Activated effector memory CD4-positive, alpha-beta T cell treated with Interleukin-2 at 50 U/mL for 16 hours (primary cell): ENCODE measurements at places on chromosomes 5 and 9.
A peak's percentile ranks its signal among the peaks of the same experiment; 100 is the strongest.

DNA sequence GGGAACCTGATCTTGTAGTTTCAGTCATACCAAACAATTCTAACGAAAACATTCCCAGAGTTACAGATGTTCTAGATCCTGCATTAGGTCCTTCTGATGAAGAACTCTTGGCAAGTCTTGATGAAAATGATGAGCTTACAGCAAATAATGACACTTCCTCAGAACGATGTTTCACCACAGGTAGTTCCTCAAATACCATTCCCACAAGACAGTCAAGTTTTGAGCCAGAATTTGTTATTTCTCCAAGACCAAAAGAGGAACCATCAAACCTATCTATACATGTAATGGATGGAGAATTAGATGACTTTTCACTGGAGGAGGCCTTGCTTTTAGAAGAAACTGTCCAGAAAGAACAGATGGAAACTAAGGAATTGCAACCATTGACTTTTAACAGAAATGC lies 21.0 kb downstream of the RMI1 start:
- no peak for DNase-seq

DNA sequence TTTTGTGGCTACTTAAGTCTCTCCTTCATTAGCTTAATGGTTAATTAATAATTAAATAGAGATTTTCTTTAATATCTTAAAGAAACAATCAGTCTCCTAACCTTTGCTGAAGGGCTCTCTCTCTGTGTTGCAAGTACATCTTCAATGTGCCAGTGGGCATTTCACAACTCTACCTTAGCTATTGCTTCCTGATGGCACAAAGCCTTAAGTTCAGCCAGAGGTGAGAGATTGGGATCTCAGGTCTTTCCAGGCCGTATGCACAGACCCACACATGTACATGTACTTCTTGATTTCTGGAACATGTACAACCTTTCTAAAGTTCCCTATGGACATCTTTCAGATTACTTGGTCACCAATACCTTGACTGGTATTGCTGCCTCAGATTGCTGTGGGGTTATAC lies 8.9 kb upstream of the ITGA1 start:
- no peak for DNase-seq

- DNase-seq: no peak
Observed at GRCh38 chr5:95731571-95732554, 727 bp downstream of the RHOBTB3 start.

DNA sequence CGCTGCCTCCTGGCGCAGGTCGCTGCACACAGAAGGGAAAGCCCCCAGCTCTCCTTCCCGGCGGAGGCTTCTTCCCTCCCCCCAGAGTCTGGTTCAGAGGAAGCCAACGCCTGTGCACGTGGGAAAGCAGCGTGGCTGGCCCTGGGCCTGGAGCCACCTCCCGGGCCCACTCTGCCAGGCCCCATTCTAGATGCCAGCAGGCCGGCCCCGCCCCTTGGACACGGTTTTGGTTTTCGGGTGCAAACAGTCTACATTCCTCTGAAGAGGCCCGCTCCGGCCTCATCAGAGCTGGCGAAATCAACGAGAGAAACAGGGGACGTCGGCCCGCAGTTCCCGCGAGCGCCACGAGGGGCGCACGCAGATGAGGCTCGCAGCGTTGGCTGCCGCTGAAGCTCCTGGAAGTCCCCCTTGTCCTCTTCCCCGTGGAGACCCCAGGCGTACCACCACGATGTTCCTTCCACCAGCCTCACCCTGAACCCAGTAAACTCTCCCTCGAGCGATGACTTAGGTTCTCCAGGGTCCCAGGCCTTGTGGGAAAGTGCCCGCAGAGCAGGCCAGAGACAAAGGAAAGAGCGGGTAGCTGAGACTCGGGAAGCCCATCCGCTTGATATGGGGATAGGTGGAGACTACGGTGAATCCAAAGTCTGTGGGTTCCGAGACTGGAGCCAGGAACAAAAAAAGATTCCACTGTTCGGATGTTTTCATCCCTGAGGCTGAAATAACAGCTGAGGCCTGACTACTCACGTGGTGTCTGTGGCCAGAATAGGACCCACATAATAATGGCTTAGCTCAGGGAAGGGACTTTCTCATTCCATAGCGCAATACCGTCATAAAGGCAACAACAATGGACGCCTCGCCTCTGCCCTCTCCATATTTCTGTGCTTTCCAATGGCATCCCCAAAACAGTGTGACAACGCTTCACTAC lies 64.2 kb downstream of the KLF4 start:
- DNase-seq: peak; percentile 10

- DNase-seq: no peak
Observed at GRCh38 chr9:6938873-6939272, 181.1 kb downstream of the KDM4C start.

DNA sequence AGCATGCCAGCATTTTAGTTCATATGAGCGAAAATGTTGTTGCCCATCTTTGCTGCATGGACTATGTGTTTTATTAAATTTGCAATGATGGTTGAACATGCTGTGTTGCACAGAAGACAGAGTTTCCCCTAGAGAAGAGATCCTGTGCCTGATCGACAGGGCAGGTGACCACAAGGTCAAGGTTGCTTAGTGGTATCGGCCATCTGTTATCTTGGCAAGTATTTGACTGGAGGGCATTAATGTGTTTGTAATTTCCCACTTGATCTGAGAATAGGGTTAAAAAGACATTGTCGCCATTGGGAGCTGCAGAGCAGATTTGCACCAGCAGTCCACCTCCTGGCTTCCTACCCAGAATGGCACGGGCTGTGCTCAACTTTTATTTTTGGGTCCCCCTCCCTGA lies 1523.6 kb upstream of the WWC1 start:
- no peak for DNase-seq
